Caco-2 (cell line): ENCODE measurements at places on chromosomes 1 and 21. TPM values are rescaled to one million over a fixed set of nuclear protein-coding genes. Genes with fewer than 3 reads are reported as not detected.

The CFAP74 gene
- total RNA-seq = not detected in 2 replicates

The NUP133 gene
- total RNA-seq = 54.5 and 59.3 TPM in 2 replicates

The GUCA2A gene
- 24.1 and 28.8 TPM in 2 replicates for total RNA-seq

The MCOLN3 gene
- total RNA-seq = 2.1 and 2.5 TPM in 2 replicates

The CELA2A gene
- not detected in 2 replicates for total RNA-seq

The LCE2C gene
- total RNA-seq = not detected in 2 replicates

The LPAR3 gene
- not detected in 2 replicates for total RNA-seq

The CYP4Z1 gene
- not detected in 2 replicates for total RNA-seq

The AMY1A gene
- total RNA-seq = not detected in 2 replicates

The OR2T12 gene
- not detected in 2 replicates for total RNA-seq

The TMEM269 gene
- 0.58 and 0.68 TPM in 2 replicates for total RNA-seq

The USP21 gene
- total RNA-seq = 38.2 and 39.8 TPM in 2 replicates

The SLC22A15 gene
- total RNA-seq = 0.16 and 0.28 TPM in 2 replicates

The RRP1B gene
- total RNA-seq = 49.5 and 52.3 TPM in 2 replicates

The CCDC24 gene
- 5.1 and 5.2 TPM in 2 replicates for total RNA-seq

The KRTAP6-1 gene
- not detected in 2 replicates for total RNA-seq

The RNU1-1 gene
- 1,622 and 1,638 TPM in 2 replicates for total RNA-seq

The ANKRD45 gene
- total RNA-seq = not detected in 2 replicates
